ENCODE measurements at places on chromosomes 11 and 22. TPM values are rescaled to one million over a fixed set of nuclear protein-coding genes. Genes with fewer than 3 reads are reported as not detected.

The CAVIN3 gene
- total RNA-seq = not detected

GRCh38 chr11:107676336-107677057, 35.4 kb downstream of the SLN start:
- no peak for DNase-seq

DNA sequence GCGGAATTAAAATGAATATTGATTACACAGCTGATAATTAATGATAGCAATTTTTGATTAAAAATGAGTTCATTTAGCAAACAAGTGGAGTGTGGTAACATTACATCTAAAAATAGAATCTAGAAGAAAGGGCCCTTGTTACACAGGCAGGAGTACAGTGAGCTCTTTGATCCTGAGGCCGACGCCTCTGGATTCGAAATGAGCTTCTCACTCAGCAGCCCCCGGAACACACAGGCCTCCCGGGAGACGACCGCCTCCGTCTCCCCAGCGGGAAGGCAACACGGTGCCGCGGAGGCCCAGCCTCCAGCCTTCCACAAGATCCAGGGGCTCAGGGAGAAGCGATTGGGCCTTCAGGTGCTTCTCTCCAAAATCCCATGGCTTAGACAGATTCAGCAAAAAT, 379.1 kb downstream of the BRD1 start:
- DNase-seq = no peak

The C22orf23 gene
- 0.32 TPM for total RNA-seq

- no peak for DNase-seq
Observed at GRCh38 chr22:44639891-44640617, 62.0 kb upstream of the PRR5 start.

GRCh38 chr22:48368975-48369525, 1458.6 kb downstream of the BRD1 start:
- no peak for DNase-seq

The FAM180B gene
- total RNA-seq = not detected

- peak; percentile 34 for DNase-seq
Observed at GRCh38 chr11:776561-777287, 563 bp downstream of the GATD1 start.

The OR4C15 gene
- total RNA-seq = not detected

The SYT9 gene
- total RNA-seq = 0.11 TPM

- no peak for DNase-seq
Observed at GRCh38 chr11:17343257-17343656, 8.3 kb upstream of the NCR3LG1 start.

Measured in HT1080 (cell line).